ENCODE measurements at places on chromosomes 1 and 21.

- no peak for DNase-seq
Measured at GRCh38 chr1:16718908-16719533, 21.3 kb upstream of the RNU1-4 start.

GRCh38 chr1:53420341-53420740 is 38.9 kb upstream of the DMRTB1 start:
- DNase-seq, result no peak

GRCh38 chr1:228747301-228747935 is 12.1 kb downstream of the RHOU start:
- DNase-seq, result no peak

GRCh38 chr1:6243993-6244392 is at the start of gene HES3:
Gene HES3, plus strand, starts transcription at chr1:6244179. Its CDS starts 187 bp downstream, at chr1:6244366.
- DNase-seq, result no peak

DNA sequence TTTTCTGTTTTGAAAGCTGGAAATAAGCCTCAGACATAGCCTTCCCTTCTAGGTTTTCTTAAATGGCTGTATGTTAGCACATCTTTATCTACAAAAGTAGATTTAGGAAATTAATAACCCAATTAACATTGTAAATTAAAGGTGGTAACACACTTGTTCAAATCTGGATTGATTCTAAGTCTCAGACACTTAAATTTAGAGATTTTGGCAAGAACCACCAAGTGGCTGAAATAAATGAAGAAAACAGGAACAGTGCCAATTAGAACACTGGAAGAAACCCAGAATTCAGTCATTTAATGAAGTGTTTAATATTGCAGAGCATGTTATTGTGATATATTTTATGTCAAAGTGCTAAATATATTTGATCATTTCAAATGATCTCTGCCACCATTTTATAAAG is 628.2 kb downstream of the USP25 start:
- no peak for DNase-seq

GRCh38 chr1:100543640-100544039 is 5.7 kb downstream of the GPR88 start:
- no peak for DNase-seq

GRCh38 chr1:75952016-75952415 is 19.8 kb upstream of the ASB17 start:
- DNase-seq, result no peak

DNA sequence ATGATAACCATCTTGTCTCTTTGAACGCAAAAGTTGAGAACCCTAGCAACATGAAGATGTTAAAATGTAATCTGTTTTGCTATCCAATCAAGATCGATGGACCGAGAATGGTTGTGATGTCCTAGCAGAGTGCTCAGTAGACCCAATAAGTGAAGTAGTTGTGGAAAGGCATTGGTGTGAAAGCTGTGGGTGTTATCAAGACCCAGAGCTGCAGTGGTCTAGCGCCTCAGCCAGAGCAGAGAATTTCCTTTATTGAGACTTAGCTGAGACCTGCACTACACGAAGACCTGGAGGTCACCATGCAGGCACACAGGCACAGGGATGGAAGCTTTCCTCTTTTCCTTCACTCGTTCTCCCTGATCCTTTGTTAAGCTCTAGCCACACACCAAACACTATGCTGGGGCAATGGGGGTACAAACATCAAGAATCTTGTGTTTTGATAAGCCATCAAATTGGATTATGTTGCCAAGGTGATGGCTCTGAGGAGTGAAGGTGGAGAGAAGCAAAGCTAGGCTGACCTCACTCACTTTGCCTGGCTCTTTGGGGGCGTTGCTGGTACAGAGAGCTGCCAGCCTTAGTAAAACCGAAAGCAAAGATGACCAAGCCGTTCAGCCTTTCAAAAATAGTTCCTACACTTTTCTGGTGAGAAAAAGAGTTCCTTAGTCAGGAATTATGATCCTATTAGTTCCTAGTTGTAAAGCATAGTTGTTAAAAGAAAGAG is 24.1 kb downstream of the METTL13 start:
- no peak for DNase-seq

DNA sequence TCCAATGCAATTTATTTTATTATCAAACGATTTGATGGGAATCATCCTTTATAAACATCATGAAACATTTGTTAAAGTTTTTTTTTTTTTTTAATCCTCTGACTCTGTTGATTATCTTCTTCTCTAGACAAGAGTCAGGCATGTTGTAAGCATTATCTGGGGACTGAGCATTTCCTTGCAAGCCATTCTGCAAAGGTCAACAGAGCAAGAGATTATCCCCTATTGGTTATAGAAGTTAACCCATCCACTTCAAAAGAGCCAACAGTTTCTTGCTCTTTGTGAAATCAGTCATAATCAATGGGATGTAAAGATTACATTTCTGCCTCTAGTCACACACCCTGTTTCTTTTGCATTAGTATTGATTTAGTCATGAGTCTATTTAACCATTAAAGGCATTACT is 368.8 kb upstream of the ADGRL4 start:
- DNase-seq, result no peak

GRCh38 chr1:95352767-95353166 is 118.8 kb downstream of the RWDD3 start:
- DNase-seq, result no peak

- DNase-seq, result no peak
Measured at GRCh38 chr1:6200188-6200809, 904 bp upstream of the RPL22 start.

GRCh38 chr1:164622068-164622845 is 63.3 kb downstream of the PBX1 start:
- no peak for DNase-seq

DNA sequence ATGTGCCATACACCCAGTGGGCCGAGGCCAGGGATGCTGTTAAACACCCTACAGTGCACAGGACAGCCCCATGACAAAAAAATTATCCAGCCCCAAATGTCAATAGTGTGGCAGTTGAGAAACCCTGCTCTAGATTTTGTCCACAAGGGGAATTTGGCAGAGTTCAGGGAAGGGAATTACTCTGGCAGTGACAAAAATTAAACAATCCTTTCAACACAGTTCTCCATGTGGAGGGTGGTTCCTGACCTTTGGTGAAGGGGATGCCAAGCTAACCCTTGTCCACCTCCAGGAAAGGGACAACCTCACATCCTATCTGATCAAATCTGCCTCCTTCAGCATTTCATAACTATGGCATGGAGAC is 28.4 kb upstream of the CD84 start:
- DNase-seq, result no peak

- DNase-seq, result no peak
Measured at GRCh38 chr1:220300442-220301121, 28.3 kb upstream of the RAB3GAP2 start.

- no peak for DNase-seq
Measured at GRCh38 chr1:84669831-84670230, 20.4 kb downstream of the SSX2IP start.

- DNase-seq, result no peak
Measured at GRCh38 chr1:234730770-234731568, 121.0 kb upstream of the IRF2BP2 start.

- no peak for DNase-seq
Measured at GRCh38 chr1:170661646-170662411, 2.1 kb upstream of the PRRX1 start.

- no peak for DNase-seq
Measured at GRCh38 chr1:72324451-72324850, 42.1 kb upstream of the NEGR1 start.

- DNase-seq, result no peak
Measured at GRCh38 chr1:205567716-205568115, 63.2 kb downstream of the CDK18 start.

DNA sequence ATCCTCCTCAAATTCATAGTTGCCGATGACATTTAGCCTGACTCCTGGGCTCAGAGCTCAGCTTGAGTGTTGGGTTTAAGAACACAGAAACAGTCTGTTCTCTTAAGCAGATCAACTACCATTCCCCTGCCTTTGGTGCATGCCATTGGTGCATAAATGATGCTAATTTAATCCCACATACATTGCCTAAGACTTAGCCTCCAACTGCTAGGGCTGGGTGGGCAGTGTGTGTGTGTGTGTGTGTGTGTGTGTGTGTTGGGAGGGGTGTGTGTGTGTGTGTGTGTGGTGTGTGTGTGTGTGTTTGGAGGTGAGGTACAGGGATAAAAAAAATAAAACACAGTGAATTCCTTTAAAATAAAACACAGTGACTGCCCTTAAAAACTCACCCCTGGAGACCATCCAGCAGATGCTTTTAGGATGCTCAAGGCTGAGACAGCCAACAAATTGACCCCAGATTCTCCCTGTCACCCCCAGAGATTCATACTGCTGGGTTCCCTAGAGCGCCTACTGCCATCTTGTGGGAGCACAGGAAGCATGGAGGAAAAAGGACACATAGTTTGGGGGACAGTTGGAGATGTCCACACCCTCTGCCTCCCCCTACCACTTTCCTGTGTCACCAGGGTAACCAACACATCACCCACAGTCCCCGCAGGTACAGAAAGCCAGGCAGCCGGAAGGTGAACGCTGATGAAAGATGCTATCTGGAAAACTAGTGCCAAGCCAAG is 30.6 kb downstream of the KLHDC7A start:
- DNase-seq, result no peak

GRCh38 chr1:205589046-205589445 is 42.8 kb downstream of the ELK4 start:
- DNase-seq, result no peak

DNA sequence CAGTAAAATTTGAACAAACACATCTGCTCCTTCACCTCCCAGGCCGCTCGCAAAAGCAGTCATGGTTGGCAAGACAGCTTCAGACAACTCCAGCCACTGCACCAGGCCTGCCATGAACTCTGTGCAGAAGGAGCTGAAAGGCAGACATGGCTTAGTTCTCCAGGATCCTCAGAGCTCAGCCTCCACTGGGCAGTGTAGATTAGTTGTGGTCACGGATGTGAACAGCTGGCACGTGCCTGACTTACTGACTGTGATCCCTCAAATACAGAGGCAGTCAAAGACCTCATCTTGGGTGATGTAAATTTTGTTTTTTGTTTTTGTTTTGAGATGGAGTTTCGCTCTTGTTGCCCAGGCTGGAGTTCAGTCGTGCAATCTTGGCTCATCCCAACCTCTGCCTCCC is 28.4 kb downstream of the TMCO4 start:
- DNase-seq, result no peak

- no peak for DNase-seq
Measured at GRCh38 chr1:78911956-78912880, 94.3 kb downstream of the ADGRL4 start.

DNA sequence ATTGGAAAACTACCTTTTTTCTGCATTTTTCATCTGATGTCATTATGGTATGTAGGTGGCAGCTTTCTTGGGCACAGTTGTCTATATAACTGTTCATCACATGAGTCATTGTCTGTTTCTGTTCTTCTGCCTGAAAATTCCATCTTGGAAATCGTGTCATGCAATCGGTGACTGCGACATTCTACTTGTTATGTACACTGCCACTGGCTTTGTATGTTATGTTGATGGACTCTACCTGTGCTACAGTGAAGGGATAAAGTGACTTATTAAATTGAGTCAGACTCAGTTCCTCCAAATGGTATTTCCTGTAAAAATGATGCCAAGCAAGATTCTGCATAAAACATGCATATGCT is 8.6 kb downstream of the SMAP2 start:
- DNase-seq, result no peak

GRCh38 chr1:17795836-17796645 is 40.9 kb downstream of the ACTL8 start:
- DNase-seq, result no peak

- DNase-seq, result no peak
Measured at GRCh38 chr21:41832596-41833496, 46.3 kb downstream of the PRDM15 start.

DNA sequence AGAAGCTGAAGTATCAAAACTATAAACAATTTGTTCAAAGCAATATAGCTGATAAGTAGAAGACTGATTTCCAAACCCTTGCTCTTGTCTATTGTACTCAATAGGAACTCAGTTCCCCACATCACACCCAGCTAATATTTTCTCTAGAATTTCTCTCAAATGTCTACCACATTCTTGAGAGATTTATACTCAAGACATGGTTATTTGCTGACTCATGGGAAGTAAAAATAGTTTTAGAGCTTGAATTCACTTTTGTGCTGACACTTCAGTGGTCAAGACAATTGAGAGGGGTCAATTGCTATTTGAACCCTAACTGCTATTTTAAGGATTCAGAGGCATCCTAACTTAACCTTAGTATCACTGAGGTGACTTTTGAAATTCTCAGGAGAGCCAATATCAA is 99.0 kb downstream of the TNNI3K start:
- DNase-seq, result no peak

GRCh38 chr1:56330391-56331026 is 248.9 kb downstream of the PLPP3 start:
- DNase-seq, result no peak

GRCh38 chr1:13813398-13814012 is 113.5 kb downstream of the PRDM2 start:
- DNase-seq, result peak; percentile 33

DNA sequence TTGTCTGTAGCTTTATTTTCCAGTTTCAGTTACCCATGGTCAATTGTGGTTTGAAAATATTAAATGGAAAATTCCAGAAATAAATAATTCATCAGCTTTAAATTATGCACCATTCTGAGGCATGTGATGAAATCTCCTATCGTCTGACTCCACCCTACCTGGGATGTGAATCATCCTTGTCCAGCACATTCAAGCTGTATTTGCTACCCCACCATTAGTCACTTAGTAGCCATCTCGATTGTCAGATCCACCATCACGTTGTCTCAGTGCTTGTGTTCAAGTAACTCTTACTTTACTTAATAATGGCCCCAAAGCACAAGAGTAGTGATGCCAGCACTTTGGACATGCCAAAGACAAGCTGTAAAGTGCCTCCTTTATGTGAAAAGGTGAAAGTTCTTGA is 4.0 kb downstream of the STPG1 start:
- DNase-seq, result no peak

- no peak for DNase-seq
Measured at GRCh38 chr1:1616045-1616790, 918 bp downstream of the MIB2 start.

GRCh38 chr1:160064164-160064563 is 5.8 kb downstream of the KCNJ10 start:
- DNase-seq, result no peak

- DNase-seq, result no peak
Measured at GRCh38 chr1:61444288-61444687, 280.7 kb downstream of the TM2D1 start.

GRCh38 chr1:156489166-156489934 is 11.2 kb downstream of the MEF2D start:
- DNase-seq, result no peak

DNA sequence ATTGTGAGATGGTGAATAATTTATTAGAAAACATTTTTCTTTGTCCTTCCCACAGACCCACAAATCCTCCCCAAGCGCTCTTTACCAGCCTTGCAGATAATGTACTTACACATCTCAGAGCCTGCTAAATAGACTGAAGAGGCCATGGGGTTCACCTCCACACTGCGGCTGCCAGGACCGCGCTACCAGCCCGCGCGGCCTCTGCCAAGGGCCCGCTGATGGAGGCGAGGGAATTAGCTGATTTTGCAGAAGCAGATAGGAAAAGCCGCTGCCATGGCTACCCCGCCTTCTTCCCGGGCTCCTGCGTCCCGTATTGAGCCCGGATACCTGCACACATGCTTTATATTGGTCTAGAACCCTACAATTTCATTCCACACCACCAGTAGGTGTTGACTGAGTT is 248.0 kb upstream of the FOXD3 start:
- DNase-seq, result no peak

GRCh38 chr1:48908606-48909005 is 131.9 kb upstream of the BEND5 start:
- DNase-seq, result no peak
